Smooth muscle cell of trachea (primary cell): ENCODE measurements at places on chromosomes 5 and 9. TPM values are rescaled to one million over a fixed set of nuclear protein-coding genes. Genes with fewer than 3 reads are reported as not detected.

Gene THG1L
- 21.4 and 24.1 TPM in 2 replicates for total RNA-seq

Gene PHYHD1
- 16.1 and 18.7 TPM in 2 replicates for total RNA-seq

Gene LCN12
- not detected in 2 replicates for total RNA-seq

Gene TOMM5
- 129 and 149 TPM in 2 replicates for total RNA-seq

Gene PCDHGA6
- 4.8 and 6.3 TPM in 2 replicates for total RNA-seq

Gene GPR151
- not detected in 2 replicates for total RNA-seq

Gene BAAT
- not detected in 2 replicates for total RNA-seq
